Activated T-cell treated with anti-CD3 and anti-CD28 coated beads, Interleukin-2, amount 50 U/mL, for 72 hours (primary cell): ENCODE measurements at places on chromosomes 4 and X. TPM values are rescaled to one million over a fixed set of nuclear protein-coding genes. Genes with fewer than 3 reads are reported as not detected.
A peak's percentile ranks its signal among the peaks of the same experiment; 100 is the strongest.

DNA sequence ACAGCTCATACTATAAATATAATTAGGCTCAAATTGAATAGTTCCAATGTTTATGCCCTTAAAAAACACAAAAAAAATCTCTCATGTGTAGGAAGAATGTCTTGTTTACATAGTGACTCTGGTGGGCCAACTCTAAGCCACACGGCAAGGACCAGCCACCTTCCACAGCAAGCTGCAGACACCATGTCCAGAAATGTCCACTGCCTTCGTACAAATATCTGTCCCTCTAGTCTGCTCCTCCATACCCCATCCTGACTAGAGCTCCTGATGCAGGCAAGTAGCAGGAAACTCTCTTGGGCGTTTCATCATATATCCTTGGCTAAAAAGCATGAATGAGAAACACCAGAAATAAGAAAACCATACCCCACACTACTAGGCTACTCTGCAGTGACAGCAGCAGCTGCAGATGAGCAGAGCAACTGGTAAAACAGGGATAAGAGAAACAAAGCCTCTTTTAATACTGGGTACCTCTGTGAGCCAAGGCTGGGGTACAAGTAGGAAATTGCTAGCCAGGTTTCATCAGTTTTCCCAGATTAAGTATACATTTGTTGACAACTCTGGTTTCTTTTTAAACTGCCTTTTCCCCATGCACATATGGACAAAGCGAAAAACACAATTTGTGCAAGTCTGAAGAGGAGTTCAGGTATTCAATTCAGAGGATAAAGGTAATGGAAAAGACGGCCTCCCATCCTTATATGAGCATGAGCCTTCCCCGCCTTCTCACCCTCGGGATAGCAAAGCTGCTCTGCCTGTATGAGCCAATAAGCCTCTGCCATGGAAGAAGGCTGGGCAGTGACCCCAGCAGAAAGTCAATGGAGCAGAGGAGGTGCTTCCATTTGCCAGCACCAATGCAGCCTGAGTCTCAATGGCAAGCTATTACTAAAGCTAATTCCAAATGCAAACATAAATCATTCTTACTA lies 245.4 kb downstream of the DCLK2 start:
- peaks cover 16% of the 10 kb centered on the region for H3K4me1 ChIP-seq
- peak overlapping the region; percentile 52 for H3K27ac ChIP-seq
- H3K4me3 ChIP-seq = no peak overlapping the region
- no peak for DNase-seq
- H3K36me3 ChIP-seq = peaks cover 5% of the 10 kb centered on the region

The PRKG2 gene
- not detected for total RNA-seq

DNA sequence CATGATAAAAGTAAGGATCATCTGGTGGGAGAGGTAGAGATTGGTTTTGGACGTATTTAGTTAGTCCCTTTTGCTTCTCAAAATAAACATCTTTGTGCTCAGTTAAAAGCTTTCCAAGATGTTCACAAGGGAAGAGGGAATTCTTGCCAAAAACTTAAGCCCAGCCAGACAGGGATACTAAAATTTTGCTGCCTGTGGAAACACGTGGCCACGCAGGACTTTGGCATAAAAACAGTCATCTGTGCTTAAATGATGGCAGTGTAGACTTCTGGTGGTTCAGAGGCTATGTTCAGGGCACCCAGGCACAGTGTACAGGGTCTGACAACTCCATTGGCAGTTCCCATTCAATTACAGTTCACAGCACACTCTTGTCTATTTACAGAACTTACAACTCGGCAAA lies 93.2 kb upstream of the JADE1 start:
- no peak for DNase-seq
- H3K27ac ChIP-seq = no peak overlapping the region
- peaks cover 3% of the 10 kb centered on the region for H3K27me3 ChIP-seq
- H3K36me3 ChIP-seq = no peaks in the 10 kb centered on the region

DNA sequence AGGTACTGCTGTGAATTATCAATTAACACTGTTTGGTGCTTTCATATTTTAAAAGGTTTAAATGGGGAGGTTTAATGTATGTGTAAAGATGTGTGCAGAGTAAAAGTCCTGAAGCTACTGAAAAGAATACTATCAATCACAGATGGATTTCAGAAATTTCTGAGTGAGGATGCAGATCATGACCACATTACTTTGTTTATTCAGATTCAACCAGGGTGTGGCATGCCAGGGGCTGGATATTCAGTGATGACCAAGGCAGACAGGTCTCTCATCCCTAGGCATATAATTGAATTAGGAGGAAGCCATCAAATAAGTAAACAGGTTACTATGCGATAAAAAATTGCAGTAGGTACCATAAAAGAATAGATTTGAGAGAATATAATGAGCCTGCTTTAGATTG lies 28.0 kb upstream of the ANKRD50 start:
- H3K36me3 ChIP-seq = no peaks in the 10 kb centered on the region
- no peaks in the 10 kb centered on the region for H3K4me1 ChIP-seq
- H3K4me3 ChIP-seq = no peak overlapping the region
- DNase-seq = no peak
- no peak overlapping the region for H3K27ac ChIP-seq
- H3K27me3 ChIP-seq = peaks cover 7% of the 10 kb centered on the region

- H3K27ac ChIP-seq = no peak overlapping the region
- no peaks in the 10 kb centered on the region for H3K36me3 ChIP-seq
- H3K4me1 ChIP-seq = no peaks in the 10 kb centered on the region
- H3K4me3 ChIP-seq = no peak overlapping the region
- H3K27me3 ChIP-seq = peaks cover 5% of the 10 kb centered on the region
These were observed 169.4 kb downstream of the GLUD2 start for GRCh38 chrX:121216641-121217374.

DNA sequence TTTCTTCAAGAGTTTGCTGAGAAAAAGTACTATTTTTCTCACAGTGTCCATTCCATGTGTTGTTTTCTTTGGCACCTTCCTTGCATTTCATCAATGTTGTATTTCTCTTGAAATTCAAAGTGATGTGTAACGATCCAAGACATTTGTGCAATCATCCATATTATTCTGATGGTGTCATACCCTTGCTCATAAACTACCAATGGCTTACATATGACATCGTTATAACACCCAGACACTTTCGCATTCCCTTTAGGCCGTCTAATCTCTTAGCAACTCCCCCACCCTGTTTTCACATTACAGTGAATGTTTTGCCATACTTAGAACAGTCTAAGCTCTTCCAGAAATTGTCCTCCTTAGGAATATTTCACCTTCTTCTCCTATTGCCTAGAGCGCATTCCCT lies 1779.0 kb downstream of the PCDH7 start:
- no peaks in the 10 kb centered on the region for H3K36me3 ChIP-seq
- no peaks in the 10 kb centered on the region for H3K27me3 ChIP-seq
- H3K4me3 ChIP-seq = no peak overlapping the region
- H3K4me1 ChIP-seq = no peaks in the 10 kb centered on the region
- no peak overlapping the region for H3K27ac ChIP-seq

DNA sequence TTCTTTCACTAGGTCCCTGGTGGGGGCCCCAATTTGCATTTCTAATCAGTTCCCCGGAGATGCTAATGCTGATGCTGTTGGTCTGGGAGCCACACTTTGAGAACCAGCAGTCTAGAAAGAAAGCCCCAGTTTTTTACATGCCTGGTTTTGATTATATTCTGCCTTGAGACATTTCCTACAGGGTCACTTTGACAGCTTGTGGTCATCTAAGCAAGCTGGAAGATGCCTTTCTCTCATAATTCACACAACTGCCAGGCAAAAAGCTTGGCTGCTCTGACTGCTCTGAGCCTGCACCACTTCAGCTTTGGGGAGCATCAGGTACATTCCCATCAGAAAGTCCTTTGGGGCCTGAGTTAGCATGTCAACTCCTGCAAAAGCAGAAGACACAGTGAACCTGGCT lies 5.9 kb upstream of the PLAC1 start:
- H3K27ac ChIP-seq = no peak overlapping the region
- H3K36me3 ChIP-seq = no peaks in the 10 kb centered on the region
- DNase-seq = no peak
- no peaks in the 10 kb centered on the region for H3K4me1 ChIP-seq
- peaks cover 83% of the 10 kb centered on the region for H3K27me3 ChIP-seq
- no peak overlapping the region for H3K4me3 ChIP-seq

The SMIM10 gene
- 0.99 TPM for total RNA-seq

DNA sequence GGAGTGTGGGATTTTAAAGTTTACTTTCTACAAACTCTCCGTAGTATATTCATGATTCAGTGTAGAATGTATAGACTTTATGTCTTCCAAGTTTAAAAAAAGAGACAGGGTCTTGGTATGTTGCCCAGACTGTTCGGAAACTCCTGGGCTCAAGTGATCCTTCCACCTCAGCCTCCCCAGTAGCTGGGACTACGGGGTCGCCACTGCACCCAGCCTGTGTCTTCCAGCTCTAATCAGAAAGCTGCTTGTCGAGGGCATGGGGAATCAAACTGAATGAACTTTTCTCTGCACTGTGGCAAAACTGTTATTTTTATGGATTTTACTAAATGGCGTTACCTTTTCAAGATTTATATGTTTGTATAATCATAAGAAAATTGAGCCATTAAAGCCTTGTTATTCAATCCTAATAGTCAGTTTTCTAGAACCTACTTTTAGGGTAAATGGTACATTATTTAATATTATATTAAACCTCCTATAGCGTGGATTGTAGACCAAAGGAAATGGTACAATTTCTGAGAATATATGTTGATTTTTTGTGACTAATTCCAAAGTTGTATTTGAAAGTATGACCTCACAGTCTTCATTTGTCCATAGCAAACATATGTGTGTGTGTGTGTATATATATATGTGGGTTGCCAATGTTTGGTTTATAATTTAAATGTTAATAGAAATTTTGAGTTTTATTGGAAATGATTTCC lies 1.1 kb downstream of the BLOC1S4 start:
- peak overlapping the region; percentile 93 for H3K4me3 ChIP-seq
- H3K4me1 ChIP-seq = peaks cover 40% of the 10 kb centered on the region
- DNase-seq = no peak
- no peaks in the 10 kb centered on the region for H3K36me3 ChIP-seq

The FAM184B gene
- not detected for total RNA-seq

DNA sequence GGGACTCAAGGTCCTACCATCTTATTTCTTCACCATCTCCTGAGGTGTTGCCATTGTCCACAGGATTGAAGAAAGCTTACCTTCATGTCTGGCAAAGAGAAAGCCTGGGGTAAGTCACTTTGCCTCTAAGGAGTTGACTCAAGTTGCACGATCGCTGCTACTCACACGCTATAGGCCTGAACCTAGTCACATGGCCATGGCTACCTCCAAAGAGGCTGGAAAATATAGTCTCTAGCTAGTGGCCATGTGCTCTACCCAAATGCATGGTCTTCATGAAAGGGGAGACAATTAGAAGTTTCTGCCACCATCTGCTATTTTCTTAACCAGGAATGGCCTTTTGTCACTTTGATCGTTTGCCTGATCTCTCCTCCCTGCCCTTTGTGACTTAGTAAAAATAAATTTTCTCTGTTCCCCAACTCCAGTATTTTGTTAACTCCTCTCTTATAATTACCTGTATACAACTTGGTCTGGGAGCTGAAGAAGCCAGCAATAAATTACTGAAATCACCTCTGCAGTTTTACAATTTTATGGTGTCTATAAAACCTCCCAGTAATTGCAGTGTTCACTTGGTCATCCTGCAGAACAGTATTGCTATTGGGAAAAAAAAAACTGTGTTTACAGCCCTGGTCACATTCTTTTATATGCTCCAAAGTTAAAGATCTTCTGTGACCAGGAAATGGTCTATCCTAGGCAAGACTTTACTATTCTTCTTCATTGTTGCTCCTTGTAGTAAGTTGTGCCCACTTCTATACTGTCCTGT lies 126.7 kb upstream of the TSPAN5 start:
- H3K27ac ChIP-seq = peak overlapping the region; percentile 56
- no peaks in the 10 kb centered on the region for H3K36me3 ChIP-seq
- H3K4me3 ChIP-seq = no peak overlapping the region
- H3K4me1 ChIP-seq = no peaks in the 10 kb centered on the region
- H3K27me3 ChIP-seq = peaks cover 9% of the 10 kb centered on the region

GRCh38 chrX:118495958-118496762 lies 545 bp downstream of the DOCK11 start:
- DNase-seq = peak; percentile 78
- H3K4me3 ChIP-seq = peak overlapping the region; percentile 98
- H3K36me3 ChIP-seq = peaks cover 2% of the 10 kb centered on the region
- peaks cover 7% of the 10 kb centered on the region for H3K27me3 ChIP-seq
- peaks cover 21% of the 10 kb centered on the region for H3K4me1 ChIP-seq
- H3K27ac ChIP-seq = peak overlapping the region; percentile 94

DNA sequence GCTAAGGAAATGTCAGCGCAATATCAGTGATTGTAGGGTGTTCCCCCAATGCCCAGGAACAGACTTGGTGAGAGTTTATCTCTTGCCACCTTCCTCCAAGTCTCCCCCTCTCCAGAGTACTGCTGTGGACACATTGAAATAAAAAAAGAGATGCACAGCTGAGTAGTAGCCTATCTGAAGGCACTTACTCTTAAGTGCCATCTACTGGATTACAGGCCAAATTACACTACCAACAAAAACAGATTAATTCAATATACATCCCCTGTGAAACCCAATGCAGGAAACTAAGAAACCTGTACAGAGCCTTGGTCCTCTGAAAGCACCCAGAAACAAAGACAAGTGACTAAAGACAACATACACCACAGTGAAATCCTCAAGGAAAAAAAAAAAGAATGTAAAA lies 460.3 kb downstream of the ZIC3 start:
- no peaks in the 10 kb centered on the region for H3K36me3 ChIP-seq
- H3K27me3 ChIP-seq = peaks cover 34% of the 10 kb centered on the region
- H3K4me3 ChIP-seq = no peak overlapping the region
